ENCODE measurements at places on chromosomes 2 and 18. TPM values are rescaled to one million over a fixed set of nuclear protein-coding genes. Genes with fewer than 3 reads are reported as not detected.

Gene TNFAIP6
- not detected for total RNA-seq

Gene ATAD2B
- 25.9 TPM for total RNA-seq

Gene SCLY
- 119 TPM for total RNA-seq

Gene CPLX4
- not detected for total RNA-seq

DNA sequence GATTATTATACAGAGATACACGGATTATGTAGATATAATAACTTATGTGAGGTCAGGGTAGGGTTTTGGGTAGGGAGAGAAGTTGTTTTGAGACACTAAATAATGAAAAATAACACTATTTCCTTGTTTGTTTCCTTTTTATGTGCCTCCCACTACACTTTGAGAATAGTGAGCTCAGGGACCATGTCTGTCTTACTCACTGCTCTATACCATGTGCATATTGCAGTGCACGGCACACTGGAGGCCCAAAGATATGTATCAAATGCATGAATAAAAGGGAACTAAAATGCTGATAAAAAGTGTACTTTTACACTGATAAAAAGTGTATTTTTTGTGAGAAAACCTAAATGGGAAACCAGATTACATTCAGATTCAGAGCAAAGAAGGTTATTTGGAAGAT, 151.4 kb upstream of the NABP1 start:
- H3K4me1 ChIP-seq: no peaks in the 10 kb centered on the region
- H3K27ac ChIP-seq: no peak overlapping the region
- no peaks in the 10 kb centered on the region for H3K27me3 ChIP-seq
- no peaks in the 10 kb centered on the region for H3K36me3 ChIP-seq
- DNase-seq: no peak

DNA sequence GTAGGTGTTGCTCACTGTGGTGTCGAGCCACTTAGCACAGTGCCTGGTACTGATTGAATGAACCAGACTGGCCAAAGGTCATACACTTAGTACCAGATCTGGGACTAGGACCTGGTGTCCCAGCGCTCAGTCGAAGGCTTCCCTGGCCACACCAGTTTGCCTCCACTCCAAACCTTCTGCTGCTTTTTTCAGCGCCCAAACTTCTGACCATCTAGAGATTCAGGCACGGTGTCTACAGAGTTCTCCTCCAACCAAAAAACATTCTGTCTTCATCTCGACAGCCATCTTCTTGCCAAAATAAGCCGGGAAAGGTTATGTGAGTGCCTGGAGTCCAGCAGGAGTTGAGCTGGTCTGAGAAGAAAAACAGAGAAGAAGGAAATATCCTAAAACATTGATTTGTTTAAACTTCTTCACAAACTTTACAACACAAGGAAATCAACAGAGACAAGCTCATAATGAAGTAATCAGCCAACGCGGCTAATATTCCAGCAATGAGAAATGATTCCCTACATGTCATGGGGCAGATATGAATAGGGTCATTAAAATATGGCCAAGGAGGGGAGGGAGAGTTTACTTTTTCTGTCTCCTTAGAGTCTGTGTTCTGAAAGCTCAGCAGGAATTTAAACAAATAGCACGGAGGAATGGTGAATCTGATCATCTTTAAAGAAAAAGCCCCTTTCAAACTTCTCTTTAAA, 2.3 kb upstream of the GLI2 start:
- peaks cover 16% of the 10 kb centered on the region for H3K4me1 ChIP-seq
- no peaks in the 10 kb centered on the region for H3K36me3 ChIP-seq
- H3K4me3 ChIP-seq: no peak overlapping the region
- peaks cover 28% of the 10 kb centered on the region for H3K27me3 ChIP-seq

DNA sequence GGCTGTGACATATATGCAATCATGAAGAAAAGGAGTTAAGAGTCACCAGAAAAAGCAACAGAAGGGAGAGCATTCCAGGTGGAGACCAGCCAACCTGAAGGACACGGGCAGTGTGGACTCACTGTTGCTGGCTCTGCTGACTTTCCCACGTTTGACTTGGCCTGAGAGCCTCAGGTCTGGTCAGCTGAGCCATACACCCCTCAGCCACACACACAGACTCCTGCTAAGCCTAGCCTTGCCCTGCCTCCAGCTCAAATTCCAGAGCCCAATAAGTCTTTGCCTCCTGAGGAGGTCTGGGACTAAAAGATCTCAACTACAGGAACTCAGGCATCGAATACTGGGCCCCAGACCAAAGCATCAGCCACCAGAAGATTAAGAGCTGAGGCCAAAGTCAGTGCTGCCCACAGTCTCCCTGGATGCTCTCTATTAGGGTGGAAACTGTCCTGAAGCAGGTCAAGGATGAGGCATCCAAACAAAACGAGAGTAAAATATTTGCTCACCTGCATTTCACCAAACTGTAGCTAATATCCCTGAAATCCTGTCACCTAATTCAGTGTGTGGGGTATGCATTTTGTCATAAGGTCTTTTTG, 23.3 kb downstream of the CACNB4 start:
- H3K27ac ChIP-seq: no peak overlapping the region
- DNase-seq: no peak
- no peak overlapping the region for H3K4me3 ChIP-seq
- H3K27me3 ChIP-seq: no peaks in the 10 kb centered on the region
- no peaks in the 10 kb centered on the region for H3K36me3 ChIP-seq

- no peak overlapping the region for H3K27ac ChIP-seq
- peaks cover 2% of the 10 kb centered on the region for H3K27me3 ChIP-seq
- H3K4me3 ChIP-seq: no peak overlapping the region
- no peak for DNase-seq
Measured at GRCh38 chr2:212930556-212931260, 220.7 kb downstream of the IKZF2 start.

GRCh38 chr2:13158466-13158865, 441.7 kb downstream of the TRIB2 start:
- peaks cover 2% of the 10 kb centered on the region for H3K27me3 ChIP-seq
- no peak overlapping the region for H3K4me3 ChIP-seq
- H3K27ac ChIP-seq: no peak overlapping the region
- no peaks in the 10 kb centered on the region for H3K4me1 ChIP-seq
- DNase-seq: no peak

GRCh38 chr2:60554074-60554645, 706 bp upstream of the BCL11A start:
- no peaks in the 10 kb centered on the region for H3K36me3 ChIP-seq
- H3K4me1 ChIP-seq: peaks cover 24% of the 10 kb centered on the region
- peaks cover 72% of the 10 kb centered on the region for H3K27me3 ChIP-seq
- no peak for DNase-seq
- H3K27ac ChIP-seq: no peak overlapping the region

GRCh38 chr2:234593636-234594035, 96.8 kb upstream of the ARL4C start:
- no peaks in the 10 kb centered on the region for H3K36me3 ChIP-seq
- DNase-seq: no peak
- H3K27me3 ChIP-seq: no peaks in the 10 kb centered on the region
- no peaks in the 10 kb centered on the region for H3K4me1 ChIP-seq
